Activated CD4-positive, alpha-beta T cell treated with anti-CD3 and anti-CD28 coated beads for 24 hours (primary cell): ENCODE measurements at places on chromosomes 2 and 18.

DNA sequence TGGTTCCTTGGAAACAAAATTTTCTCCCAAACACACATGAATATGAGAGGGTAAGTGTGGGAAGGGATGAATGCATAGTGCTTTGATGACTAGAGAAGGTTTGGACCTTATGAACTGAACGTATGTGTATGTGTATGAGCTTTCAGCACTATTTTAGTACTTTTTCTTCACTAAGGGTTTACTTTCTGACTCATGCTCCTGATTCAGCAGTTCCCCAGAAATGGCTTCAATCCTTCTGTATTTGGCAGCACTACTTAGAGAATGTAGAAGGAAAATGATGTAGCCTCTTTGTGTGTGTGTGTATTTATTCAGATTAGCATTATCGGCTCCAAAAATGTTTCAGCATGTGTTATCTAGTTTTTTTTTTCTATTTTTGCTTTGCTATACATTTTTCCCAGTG, 22.2 kb downstream of the KCNJ3 start:
- no peak for DNase-seq

- DNase-seq, result no peak
These were observed 753 bp upstream of the HOXD3 start for GRCh38 chr2:176156301-176156806.

- DNase-seq, result no peak
These were observed 81.9 kb downstream of the MOGAT1 start for GRCh38 chr2:222753251-222753824.

- no peak for DNase-seq
These were observed 21.7 kb upstream of the CDH2 start for GRCh38 chr18:28198620-28199019.

DNA sequence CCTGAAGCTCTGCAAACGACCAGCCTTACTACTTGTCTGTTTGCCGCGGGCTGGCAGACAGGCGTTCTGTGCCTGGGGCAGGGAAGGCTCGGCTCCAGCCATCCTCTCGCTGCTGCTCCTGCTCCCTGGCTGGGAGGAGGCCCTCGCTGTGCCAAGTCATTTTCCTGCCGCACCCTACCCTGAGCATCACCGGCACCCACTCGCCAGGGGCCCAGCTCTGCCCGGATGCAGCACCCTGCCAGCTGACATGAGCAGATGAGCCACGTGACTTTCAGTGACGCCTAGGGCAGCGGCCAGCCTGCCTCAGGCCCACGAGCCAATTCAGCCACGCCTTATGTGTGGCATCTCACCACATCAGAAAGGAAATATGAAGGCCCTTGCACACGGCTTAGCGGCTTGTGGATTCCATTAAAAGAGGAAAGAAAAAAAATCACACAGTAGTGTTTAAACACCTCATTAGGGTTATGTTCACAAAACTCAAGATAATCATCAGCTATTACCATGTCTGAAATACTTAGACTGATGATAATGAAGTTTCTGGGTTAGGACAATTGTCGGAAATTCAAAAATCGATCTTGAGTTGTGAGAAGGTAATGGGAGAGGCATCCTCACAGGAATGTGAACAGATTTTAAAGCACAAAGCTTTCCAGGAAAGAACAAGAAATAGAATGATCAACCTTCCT, 250.5 kb downstream of the TWIST2 start:
- no peak for DNase-seq

DNA sequence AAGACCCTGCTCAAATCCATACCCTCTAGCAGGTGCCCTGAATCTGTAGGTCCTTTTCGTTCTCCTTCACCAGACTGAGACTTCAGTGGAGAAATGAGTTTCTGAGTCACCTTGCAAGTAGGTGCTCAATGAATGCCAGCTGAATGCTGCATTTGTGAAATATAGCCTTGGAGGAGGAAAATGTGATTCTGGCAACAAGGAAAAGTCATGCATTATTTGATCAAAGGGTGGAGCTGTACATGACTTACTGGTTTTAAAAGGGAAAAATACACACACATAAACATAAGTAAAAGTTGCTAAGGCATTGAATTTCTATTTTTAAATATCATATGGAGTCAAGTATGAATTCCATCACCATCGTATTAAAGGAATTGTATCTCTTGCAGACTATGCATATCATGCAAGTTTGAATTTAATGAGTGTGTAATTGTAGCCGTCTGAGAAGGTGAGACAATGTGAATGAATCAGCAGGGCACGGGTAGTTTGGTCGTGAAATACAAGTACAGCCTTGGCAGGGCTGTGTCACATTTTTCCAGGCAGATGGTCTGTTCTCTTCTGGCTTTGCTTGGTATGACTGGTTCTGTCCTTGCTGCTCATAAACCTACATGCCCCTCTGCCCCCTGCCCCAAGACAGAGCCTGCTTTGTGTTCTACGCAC, 160.8 kb downstream of the COL6A3 start:
- DNase-seq, result no peak

- no peak for DNase-seq
These were observed 91.3 kb downstream of the ACVR1 start for GRCh38 chr2:157784823-157785175.

DNA sequence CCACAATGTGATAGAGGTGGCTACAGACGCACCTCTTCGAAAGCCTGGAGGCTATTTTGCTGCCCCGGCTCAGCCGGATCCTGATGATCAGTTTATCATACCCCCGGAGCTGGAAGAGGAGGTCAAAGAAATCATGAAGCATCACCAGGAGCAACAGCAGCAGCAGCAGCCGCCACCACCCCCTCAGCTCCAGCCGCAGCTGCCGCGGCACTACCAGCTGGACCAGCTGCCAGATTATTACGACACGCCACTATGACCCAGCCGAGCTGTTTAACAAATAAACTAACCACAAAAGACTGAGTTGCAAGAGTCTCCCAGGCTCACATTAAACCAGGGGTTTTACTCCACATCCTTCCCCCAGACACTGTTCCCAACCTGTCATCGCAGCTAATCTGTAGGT, 263.8 kb downstream of the PHLPP1 start:
- no peak for DNase-seq
